GM12891 (cell line): ENCODE measurements at places on chromosomes 7 and 10.

DNA sequence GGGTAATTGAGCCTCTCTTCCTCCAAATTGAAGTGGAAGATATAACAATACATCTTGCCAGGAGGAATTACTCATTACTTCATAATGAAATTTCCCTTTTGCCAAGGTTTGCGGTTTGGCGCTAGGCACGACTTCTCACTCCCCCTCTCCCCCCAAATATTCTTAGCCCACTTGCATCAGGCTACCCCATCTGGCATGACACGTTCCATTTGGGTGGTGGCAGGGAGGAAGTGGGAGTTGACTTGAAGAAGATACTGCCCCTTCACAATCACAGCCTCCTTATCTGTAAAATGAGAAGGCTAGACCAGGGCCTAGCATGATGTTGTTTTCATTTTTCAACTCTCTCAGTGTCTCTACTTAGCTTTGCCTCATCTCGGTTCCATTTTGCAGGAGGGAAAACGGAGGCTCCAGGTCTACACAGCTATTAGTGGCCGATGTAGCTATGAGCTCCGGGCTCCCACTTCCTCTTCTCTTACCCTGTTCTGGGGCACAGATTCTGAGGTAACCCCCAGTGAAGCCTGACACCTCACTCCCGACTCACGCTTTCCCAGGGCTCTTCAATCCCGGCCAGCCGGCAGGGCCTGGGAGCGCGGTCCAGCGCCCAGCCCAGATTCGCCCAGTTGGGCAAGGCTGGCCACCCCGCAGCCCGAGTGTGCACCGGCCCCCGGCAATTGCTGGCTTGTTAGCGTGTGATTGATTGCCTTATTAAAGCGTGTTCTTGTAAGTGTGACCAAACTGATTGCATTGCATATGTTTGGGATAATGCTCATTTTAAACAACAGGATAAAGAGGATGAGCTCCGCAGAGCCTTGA lies 6.5 kb downstream of the EVX1 start:
- DNase-seq: no peak

GRCh38 chr10:95303535-95303934 lies 12.7 kb upstream of the PDLIM1 start:
- no peak for DNase-seq

DNA sequence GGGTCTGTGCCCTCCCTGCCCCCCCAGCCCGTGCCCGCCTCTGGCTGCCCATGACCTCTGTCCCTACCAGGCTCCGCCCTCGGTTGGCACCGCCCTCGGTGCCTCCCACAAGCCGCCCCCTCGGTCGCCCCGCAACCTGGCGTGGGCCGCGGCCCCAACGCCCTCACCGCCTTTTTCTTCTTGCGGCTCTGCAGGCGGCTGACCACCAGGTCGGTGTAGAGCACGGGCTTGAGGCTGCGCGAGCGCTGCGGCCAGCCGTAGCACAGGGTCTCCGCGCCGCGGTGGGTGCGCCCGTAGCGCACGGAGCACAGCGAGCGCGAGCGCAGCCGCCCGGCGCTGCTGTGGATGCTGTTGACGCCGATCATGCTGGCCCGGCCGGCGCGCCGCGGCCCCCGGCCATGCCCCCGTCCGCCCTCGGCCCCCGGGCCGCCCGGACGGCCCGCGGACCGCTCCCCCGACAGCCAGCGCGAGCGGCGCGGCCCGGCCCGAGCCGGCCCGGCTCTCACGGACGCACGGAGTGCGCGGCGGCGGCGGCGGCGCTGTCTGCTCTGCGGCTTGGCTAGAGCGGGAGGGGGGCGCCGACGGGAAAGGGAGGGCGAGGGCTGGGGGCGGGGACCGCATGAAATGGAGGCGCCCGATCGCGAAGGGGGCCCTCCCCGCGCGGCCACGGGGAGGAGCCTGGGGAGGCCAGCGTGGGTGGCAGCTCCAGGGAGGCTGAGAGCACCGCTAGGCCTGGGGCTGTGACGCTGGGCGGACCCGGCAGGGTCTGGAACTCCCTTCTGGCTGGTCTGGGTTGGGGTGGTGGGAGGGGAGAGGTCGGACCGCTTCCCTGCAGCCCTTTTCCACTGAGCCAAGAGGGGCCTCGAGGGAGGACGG lies 9.6 kb downstream of the PSD start:
- DNase-seq: no peak

DNA sequence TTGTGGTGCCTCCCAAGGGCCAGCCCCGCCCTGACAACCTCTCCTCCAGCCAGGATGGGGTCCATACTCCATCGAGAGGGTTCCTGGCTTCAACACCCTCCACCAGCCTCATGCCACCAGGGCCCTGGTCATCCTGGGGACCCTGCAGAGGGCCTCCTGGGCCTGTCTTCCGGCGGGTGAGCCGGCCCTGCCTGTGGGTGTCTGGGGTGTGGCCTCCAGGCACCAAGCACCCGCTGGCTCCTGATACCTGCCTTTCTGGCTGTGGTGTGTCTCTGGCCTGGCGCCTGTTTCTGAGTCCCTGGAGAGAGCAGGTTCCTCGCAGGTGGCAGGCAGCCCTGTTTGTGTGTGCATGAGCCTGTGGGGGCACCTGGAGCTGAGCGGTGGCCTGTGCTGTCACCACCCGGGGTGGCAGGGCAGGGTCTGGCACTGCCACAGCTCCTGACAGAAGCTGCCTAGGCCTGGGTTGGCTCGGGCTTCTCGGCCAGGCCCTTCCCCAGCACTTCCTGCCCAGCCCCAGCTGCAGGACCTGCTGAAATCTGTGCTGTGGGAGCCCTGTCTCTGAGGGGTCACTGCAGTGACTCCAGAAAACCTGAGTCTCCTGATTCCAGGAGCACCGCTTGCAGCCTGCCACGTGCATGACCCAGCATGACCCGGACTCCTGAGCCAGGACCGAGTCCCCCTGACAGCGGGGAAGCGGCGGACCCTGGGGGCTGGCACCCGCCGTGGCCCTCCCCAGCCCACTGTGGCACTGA lies 18.4 kb downstream of the ADAM8 start:
- no peak for DNase-seq

DNA sequence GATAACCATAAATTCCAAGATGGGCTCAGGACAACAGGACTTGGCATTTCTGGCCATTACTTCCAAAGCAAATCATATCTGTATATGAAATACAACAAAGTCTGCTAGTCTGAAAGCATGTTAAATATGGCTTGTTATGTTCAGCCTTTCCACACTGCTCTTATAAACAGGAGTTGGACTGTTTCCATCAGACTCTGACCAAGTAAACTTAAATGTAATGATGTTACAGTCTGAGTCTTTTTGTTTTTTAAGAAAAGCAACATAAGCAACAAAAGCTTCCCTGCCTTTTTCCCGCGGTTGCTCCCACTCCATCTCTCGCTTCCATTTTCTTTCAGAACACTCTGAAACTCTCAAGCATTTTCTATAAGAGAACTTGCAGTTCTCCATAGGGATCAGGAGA lies 8.1 kb upstream of the CDCA7L start:
- no peak for DNase-seq

DNA sequence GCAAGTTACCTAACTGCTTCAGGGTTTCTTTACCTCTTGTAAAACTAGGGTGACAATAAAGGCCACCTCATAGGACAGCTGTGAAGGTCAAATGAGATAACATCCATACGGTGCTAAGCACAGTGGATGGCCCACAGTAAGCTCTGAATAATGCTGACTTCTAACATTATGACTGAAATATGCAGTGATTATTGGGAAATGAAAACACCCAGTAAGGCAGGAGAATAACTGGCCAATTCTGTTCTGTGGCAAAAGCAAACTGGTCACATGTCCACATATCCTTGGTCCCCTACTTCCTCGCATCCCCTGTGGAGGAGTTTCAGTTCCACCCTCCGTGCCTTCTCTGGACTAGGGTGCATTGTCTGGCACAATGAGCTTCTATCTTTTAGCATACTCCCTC lies 1.4 kb downstream of the CUBN start:
- DNase-seq: no peak

GRCh38 chr7:112296432-112296831 lies 89.9 kb downstream of the ZNF277 start:
- no peak for DNase-seq

DNA sequence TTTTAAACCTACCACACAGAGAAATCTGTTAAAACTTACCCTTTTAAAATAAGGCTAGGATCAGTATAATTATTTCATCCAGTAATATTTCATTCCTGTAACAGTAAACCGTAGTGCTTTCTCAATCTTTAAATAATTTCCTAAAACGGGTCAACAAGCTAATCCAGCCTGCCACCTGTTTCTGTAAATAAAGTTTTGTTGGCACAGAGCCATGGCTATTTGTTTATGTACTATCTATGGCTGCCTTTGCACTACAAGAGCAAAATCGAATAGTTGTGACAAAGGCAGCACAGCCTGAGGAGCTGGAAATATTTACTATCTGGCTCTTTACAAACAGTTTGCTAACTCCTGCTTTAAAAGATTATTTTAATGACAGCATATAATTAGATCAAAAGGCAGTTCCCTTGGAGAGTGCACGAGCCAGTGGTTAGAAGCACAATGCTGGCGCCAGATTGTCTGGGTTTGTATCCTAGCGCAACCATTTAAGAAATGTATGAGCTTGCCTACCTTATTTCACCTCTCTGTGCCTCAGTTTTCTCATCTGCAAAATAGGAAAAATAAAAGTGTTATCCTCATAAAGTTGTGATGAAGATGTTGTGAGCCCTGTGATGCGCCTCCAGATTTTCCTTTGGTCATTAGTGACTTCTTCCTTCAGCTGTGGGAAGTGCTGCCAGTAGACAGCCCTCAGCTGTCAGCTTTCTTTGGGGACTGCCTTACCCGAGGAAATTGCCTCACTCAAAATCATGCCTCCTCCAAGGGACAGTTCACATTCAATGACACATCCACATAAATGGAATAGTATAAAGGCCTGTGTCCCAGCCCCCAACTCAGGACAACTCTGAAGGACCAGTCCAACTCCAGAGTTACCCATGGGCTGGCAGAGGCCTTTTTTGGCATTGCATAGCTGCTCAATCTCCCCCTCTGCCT lies 11.8 kb upstream of the MIOS start:
- no peak for DNase-seq
